ENCODE measurements at places on chromosomes 1 and 21. TPM values are rescaled to one million over a fixed set of nuclear protein-coding genes. Genes with fewer than 3 reads are reported as not detected.

DNA sequence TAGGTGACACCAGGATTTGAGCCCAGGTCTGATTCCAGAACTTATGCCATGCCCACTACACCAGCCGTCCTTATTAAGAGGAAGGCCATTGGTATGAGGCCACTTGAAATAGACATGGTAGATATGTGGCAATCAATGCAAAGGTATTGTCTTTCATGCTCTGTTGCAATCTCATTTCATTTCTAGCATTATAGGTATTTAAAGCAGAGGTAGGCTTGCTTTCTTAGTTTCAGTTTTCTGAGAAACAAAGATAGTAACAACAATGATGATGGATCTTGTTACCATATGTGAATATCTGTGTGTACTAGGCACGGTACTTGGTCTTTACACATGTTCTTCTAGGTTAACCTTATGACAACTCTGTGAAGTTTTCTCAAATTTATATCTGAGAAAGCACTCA, 113.1 kb downstream of the FGGY start:
- H3K4me3 ChIP-seq: no peak overlapping the region
- no peaks in the 10 kb centered on the region for H3K4me1 ChIP-seq

DNA sequence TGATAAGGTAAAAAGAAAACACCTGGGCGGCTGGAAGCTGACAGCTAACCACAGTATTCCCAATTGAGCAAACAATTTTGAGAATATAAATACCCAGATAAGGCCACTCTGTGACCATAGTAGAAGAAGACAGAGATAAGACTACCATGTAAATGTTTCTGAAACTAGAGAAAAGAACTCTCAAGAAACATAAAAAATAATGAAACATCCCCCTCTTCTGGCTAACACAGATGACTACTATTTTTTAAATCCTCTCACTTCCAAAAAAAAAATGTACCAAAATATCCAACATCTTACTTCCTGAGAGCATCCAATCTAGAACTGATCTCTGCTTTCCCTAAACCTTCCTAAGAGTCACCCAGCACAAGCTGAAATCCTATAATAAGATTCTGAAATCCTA, 125.9 kb downstream of the HFM1 start:
- H3K4me1 ChIP-seq: no peaks in the 10 kb centered on the region
- DNase-seq: no peak
- H3K4me3 ChIP-seq: no peak overlapping the region
- no peak overlapping the region for H3K27ac ChIP-seq
- no peaks in the 10 kb centered on the region for H3K27me3 ChIP-seq
- H3K36me3 ChIP-seq: no peaks in the 10 kb centered on the region

GRCh38 chr1:17168091-17168876, 36.6 kb upstream of the PADI1 start:
- no peak overlapping the region for H3K4me3 ChIP-seq
- H3K4me1 ChIP-seq: no peaks in the 10 kb centered on the region
- peaks cover 7% of the 10 kb centered on the region for H3K36me3 ChIP-seq

- DNase-seq: no peak
- no peaks in the 10 kb centered on the region for H3K36me3 ChIP-seq
- H3K4me3 ChIP-seq: no peak overlapping the region
- H3K27me3 ChIP-seq: peaks cover 2% of the 10 kb centered on the region
Measured at GRCh38 chr1:228807904-228808605, 72.8 kb downstream of the RHOU start.

Gene CRYZ
- 16.2 TPM for total RNA-seq

Gene PCP4
- 1.9 TPM for total RNA-seq

GRCh38 chr21:39961251-39961650, 94.0 kb downstream of the PCP4 start:
- no peak overlapping the region for H3K27ac ChIP-seq
- no peaks in the 10 kb centered on the region for H3K27me3 ChIP-seq
- H3K4me3 ChIP-seq: no peak overlapping the region

GRCh38 chr21:42469272-42469671, 26.8 kb downstream of the RSPH1 start:
- H3K27me3 ChIP-seq: peaks cover 3% of the 10 kb centered on the region
- H3K27ac ChIP-seq: no peak overlapping the region
- H3K36me3 ChIP-seq: no peaks in the 10 kb centered on the region
- no peak for DNase-seq

DNA sequence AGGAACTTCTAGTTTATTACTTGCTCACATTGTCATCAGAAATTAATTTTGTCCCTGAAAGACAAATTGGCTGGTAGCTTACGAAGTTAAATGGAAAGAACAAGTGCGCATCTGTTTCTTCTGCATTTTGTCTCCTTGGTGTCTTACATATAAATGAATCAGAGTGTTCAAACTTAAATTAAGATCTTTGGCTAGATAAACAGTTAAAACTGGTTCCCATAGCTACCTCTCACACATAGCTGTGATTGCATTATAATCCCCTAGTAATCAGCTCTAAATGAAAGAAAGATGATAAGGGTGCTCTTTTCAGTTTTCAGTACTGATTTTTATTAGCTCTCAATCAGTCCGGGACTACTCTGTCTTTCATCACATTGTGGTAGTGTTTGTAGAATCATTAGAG, 124.2 kb upstream of the LMO4 start:
- no peak overlapping the region for H3K4me3 ChIP-seq
- no peaks in the 10 kb centered on the region for H3K36me3 ChIP-seq
- peaks cover 2% of the 10 kb centered on the region for H3K27me3 ChIP-seq
- peaks cover 6% of the 10 kb centered on the region for H3K4me1 ChIP-seq
- no peak for DNase-seq

Gene EPHB2
- total RNA-seq: 93.0 TPM

DNA sequence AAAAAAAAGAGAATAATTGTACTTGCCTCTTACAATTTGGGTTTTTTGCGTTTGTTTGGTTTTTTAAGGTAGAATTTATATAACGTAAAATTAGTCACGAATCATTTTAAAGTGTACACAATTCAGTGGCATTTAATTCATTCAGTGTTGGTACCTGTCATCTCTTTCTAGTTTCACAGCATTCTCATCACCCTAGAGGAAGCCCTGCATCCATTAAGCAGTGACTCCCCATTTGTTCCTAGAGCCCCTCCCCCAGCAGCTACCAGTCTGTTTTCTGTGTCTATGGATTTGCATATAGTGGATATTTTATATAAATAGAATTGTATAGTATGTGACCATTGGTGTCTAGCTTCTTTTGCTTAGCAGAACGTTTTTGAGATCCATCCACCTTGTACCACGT, 233.2 kb upstream of the FMN2 start:
- no peaks in the 10 kb centered on the region for H3K4me1 ChIP-seq
- no peaks in the 10 kb centered on the region for H3K36me3 ChIP-seq
- no peak overlapping the region for H3K4me3 ChIP-seq

DNA sequence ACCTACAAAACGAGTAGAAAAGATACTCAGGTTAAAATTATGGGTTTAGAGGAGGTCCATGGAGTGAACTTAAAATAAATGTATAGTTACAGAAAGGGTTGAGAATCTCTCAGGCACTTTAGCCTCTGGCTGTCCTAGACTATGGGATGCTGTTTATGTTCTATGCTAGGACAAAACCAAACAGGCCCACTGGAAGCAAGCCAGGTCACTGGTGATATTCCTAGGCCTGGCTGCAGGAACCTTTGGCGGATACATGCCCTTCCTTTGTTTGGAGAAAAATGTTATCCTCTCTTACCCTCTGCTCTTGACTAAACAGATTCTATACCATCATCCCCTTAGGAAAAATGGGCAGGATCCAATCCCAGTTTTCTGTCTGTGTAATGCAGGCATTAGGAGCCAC, 90.7 kb upstream of the DUSP10 start:
- H3K4me3 ChIP-seq: no peak overlapping the region
- H3K36me3 ChIP-seq: no peaks in the 10 kb centered on the region
- DNase-seq: no peak

Gene HECTD3
- total RNA-seq: 137 TPM

Gene GPR3
- 1.5 TPM for total RNA-seq

DNA sequence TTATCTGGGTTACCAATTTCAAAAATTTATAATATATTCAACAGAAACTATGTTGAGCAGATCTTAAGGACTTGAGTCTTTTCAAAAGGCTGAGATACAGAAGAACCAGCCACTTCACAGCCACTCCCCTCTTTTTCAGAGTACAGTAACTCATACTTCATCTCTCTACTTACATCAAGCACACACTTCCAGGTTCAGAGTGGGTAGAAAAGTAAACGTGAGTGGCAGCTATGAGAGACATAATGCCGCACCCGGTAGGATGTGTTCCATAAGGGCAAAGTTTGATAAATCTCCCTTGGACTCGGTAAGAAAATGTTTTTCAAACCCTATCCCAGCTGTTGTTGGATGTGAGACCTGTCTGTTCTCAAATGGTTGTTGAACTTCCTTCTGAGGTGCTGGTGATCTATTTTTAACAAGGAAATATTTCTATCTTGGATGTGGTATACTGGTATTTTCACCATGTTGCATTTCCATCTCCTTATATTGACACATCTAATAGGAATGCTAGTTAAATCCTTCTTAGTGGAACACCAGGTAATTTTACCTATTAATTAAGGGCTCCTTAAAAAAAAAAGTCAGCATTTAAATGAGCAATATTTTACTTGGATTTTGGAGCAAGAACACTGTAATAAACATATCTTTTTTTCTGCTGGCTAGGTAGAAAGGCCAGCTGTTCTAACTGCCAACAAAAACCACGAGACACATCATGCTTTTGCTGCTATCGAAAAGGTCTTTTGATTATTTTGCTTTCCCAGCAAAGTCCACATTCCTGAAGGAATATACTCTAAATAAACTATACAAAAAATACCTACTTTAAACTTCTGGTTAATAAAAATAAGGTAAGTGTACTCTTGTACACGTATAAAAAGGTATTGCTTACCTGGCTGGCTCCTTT, 28.2 kb downstream of the CNN3 start:
- H3K27ac ChIP-seq: no peak overlapping the region
- no peaks in the 10 kb centered on the region for H3K36me3 ChIP-seq
- H3K4me1 ChIP-seq: peaks cover 7% of the 10 kb centered on the region
- no peak overlapping the region for H3K4me3 ChIP-seq
- peaks cover 2% of the 10 kb centered on the region for H3K27me3 ChIP-seq

Gene S100A2
- 1.1 TPM for total RNA-seq

DNA sequence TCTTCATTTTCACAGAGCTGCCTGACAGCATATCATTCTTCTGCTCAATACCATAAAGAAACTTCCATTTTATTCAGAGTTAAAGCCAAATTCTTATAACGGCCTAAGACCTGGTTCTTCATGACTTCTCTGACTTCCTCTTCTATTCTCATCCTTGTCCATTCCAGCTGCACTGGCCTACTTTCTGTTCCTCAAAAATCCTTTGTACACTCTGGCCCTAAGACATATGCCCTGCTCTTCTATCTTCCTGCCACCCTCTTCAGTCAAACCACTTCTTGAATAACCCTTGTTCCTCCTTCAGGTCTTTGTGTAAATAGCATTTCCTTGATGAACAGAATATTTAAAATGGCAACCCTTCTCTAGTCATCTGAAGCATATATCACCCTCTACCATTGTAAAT, 1338.7 kb upstream of the ADGRL2 start:
- no peak overlapping the region for H3K4me3 ChIP-seq
- H3K27me3 ChIP-seq: no peaks in the 10 kb centered on the region
- no peaks in the 10 kb centered on the region for H3K4me1 ChIP-seq
- no peaks in the 10 kb centered on the region for H3K36me3 ChIP-seq

- peaks cover 3% of the 10 kb centered on the region for H3K27me3 ChIP-seq
- H3K27ac ChIP-seq: no peak overlapping the region
- H3K4me1 ChIP-seq: no peaks in the 10 kb centered on the region
- peaks cover 5% of the 10 kb centered on the region for H3K36me3 ChIP-seq
- DNase-seq: no peak
Measured at GRCh38 chr1:175620376-175620775, 123.0 kb downstream of the TNR start.

Gene S100A9
- not detected for total RNA-seq

GRCh38 chr1:201419746-201420607, 1.6 kb downstream of the TNNI1 start:
- peaks cover 9% of the 10 kb centered on the region for H3K27me3 ChIP-seq
- H3K4me1 ChIP-seq: peaks cover 26% of the 10 kb centered on the region
- DNase-seq: no peak
- H3K27ac ChIP-seq: no peak overlapping the region
- peaks cover 12% of the 10 kb centered on the region for H3K36me3 ChIP-seq

Gene A3GALT2
- 0.71 TPM for total RNA-seq

DNA sequence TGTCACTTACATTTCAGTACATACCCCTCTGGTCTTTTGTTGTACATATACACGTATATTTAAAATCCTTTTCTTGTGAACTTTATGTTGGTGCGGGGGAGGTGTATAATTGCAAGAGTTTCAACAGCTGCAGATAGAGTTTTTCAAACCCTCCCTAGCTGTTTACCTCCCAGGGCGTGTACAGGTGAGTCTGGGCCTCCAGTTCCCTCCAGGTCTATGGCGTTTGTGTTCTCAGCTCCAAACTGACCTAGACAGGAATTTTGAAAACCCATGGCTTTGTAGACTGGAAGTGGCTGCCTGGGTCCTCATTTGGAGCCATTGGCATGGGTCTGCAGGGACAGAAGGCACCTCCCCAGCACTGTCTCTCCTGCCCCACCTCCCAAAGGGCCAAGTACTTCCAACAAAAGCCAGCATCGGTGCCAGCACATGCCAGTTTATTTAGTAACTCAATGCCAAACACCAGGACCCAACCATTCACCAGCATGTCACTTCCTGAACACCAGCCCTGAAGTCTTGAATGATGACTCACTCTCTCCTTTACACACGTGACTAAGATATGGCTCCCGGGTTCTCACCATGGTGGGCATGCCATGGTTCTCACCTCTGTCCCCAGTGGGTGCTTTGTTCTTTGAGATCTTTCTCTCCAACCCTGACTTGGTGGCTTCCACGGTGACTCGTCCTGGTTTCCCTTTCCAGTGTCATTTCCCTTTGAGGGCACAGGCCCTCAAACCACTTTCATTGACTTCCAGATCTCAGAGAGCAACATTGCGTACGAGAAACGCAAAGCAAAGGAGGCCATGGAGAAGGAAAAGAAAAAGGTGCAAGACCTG, 57.3 kb upstream of the EFHD2 start:
- H3K36me3 ChIP-seq: no peaks in the 10 kb centered on the region
- H3K4me3 ChIP-seq: no peak overlapping the region
- no peak for DNase-seq

DNA sequence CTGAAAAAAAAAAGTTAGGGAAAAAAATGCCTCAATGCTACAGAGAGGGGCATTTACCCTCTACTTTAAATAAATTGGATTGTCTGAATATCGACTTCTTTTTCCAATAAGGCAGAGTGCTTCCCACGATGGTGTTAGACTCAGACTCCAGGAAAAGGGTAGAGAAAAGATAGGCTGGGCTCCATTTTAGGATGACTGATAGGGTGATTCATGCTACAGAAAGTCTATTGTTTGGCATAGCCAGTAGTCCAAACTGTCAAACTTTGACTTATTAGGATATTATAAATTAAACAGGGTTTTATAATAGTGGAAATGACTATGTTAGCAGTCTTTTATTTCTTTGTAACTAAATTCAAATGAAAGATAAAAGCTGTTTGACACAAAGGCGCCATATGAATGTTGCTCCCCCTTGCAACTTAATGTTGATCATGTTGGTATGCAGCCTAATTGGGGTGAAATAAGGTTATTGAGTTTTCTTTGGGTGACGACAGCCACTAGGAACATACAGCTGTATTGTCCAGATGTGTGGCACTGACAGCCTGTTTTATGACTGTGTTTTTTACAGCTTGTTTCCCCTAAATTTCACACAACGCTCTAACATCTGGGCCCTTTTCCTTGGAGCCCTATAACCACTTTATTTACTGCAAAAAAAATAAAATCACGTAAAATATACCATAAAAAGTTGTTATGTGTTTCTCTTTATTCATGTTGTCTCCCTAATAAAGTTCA, 69.3 kb downstream of the SPAG17 start:
- H3K4me3 ChIP-seq: no peak overlapping the region
- H3K4me1 ChIP-seq: no peaks in the 10 kb centered on the region
- no peaks in the 10 kb centered on the region for H3K27me3 ChIP-seq
- no peak for DNase-seq
- H3K36me3 ChIP-seq: no peaks in the 10 kb centered on the region
- no peak overlapping the region for H3K27ac ChIP-seq

All from glutamatergic neuron (in vitro differentiated cells).